ENCODE measurements at places on chromosomes 16 and 17.

- DNase-seq: no peak
These were observed 476.1 kb upstream of the RBFOX1 start for GRCh38 chr16:6856578-6856977.

- DNase-seq: peak; percentile 67
These were observed 96.8 kb upstream of the ELAC2 start for GRCh38 chr17:13114601-13115031.

DNA sequence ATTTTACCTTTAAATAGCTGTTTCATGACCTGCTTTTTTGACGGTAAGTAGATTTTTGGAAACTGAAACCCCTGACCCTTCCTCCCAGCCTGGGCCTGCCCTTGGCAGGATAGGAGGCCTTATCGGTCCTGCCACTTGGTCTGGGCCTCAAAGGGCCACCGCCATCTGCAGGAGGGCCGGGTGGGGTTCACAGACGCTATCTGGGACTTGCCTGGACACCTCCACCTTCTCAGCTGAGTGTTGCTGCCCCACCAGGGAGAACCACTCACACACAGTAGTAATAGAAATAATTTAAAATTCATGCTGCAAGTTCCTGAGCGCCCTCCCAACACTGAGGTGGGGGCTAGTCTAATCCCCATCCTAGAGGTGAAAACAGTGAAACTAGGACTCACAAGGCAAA lies 4.6 kb upstream of the NPRL3 start:
- DNase-seq: no peak

- no peak for DNase-seq
These were observed 79.4 kb upstream of the CLEC18A start for GRCh38 chr16:69871708-69872107.

GRCh38 chr16:8585857-8586256 lies 4.5 kb downstream of the TMEM114 start:
- DNase-seq: no peak

- DNase-seq: peak; percentile 87
These were observed 58.0 kb upstream of the GSE1 start for GRCh38 chr16:85554889-85555718.

GRCh38 chr17:10368561-10368960 lies 4.2 kb downstream of the MYH13 start:
- DNase-seq: no peak

- no peak for DNase-seq
These were observed 4.7 kb downstream of the RPL13 start for GRCh38 chr16:89565256-89565505.

- DNase-seq: no peak
These were observed 86.5 kb downstream of the ENGASE start for GRCh38 chr17:79160980-79161636.

GRCh38 chr16:74439685-74440084 lies 18.4 kb upstream of the CLEC18B start:
- DNase-seq: no peak

GRCh38 chr16:64391063-64391600 lies 730.7 kb downstream of the CDH11 start:
- no peak for DNase-seq

- DNase-seq: no peak
These were observed 26.9 kb upstream of the PHAF1 start for GRCh38 chr16:67082891-67083290.

DNA sequence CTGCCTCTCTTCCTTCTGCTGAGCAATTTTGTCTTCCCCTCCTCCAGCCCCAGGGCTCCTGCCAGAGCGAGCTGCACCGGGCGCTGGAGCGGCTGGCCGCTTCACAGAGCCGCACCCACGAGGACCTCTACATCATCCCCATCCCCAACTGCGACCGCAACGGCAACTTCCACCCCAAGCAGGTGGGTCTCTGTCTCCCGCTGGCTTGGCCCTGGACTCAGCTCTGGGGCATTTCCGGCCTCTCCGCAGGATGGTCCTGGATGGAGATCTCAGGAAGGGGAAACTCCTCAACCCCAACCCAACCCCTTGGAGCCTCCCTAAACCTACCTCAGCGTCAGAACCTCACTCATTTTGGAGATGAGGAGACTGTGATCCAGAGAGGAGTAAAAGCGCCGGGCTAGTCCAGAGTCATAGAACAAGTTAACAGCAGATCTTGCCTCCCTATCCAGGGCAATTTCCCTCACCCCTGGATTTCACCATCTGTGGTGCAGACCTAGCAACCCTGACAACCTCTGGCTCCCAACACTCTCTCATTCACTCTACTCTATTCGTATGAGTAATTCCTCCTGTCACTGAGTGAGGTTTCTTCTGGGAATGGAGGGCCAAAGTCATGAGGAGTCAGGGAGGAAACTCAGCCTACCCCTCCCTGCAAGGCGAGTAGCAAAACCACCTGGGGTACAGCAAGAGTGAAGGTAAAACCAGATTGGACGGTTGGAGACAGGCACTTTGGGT lies 10.8 kb downstream of the IGFBP4 start:
- DNase-seq: no peak

- DNase-seq: no peak
These were observed 144.3 kb upstream of the MYOCD start for GRCh38 chr17:12521416-12521815.

GRCh38 chr16:52861614-52862022 lies 191.1 kb downstream of the CHD9NB start:
- DNase-seq: peak; percentile 26

DNA sequence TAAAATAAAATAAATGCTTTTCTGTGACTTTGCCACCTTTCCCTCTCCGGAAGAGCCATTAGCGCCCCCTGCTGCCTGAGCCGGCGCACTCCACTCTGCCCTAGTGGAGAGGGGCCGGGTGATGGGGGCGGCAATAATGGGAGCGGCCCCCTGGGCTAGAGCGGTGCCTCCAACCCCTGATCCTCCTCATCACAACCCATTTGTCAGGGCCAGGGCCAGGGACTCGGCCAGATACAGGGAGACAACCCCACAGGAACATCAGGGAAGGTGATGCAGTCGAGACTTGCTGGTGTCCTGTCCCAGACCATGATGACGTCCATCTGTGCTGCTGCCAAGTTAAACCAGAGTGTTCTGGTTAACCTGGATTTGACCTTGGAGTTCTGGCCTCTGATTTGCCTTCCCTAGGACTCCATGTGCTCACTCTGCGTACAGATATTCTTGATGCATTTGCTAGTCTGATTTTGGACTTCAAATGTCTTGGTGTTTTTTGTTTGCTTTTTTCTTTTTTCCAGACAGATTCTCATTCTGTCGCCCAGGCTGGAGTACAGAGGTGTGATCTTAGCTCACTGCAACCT lies 46.1 kb upstream of the BPTF start:
- peak; percentile 58 for DNase-seq

GRCh38 chr16:17271687-17272086 lies 199.1 kb downstream of the XYLT1 start:
- DNase-seq: no peak

DNA sequence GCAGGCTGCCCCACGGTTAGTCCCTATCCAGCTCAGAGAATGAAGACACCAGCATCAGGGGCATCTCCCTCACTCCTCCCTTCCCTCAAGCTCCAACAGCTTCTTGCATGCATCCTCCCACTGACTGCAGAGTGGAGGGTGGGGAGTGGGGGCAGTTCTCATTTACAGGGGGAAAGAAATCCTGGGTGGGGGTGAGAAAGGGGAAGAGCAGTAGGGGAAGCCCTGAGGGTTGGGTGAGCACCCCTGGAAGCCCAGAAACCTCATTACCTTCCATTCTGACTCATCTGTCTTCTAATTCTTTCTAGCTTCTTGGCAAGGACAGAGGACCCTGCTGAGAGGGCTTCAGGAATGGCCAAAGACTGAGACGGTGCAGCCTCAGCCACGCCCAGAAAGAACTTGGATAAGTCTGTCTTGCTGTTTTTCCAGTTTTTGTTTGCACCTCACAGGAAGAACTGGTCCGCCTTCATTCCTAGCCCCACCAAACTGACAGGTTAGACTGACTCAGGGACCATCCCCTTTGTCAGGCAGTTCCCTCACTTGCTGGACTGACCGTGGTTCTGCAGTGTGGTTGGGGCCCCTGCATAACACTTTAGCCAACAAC lies 52.5 kb upstream of the WSB1 start:
- no peak for DNase-seq
